ENCODE measurements at places on chromosomes 12 and 14.

- no peak for DNase-seq
Observed at GRCh38 chr14:89936654-89937185, 17.8 kb downstream of the EFCAB11 start.

DNA sequence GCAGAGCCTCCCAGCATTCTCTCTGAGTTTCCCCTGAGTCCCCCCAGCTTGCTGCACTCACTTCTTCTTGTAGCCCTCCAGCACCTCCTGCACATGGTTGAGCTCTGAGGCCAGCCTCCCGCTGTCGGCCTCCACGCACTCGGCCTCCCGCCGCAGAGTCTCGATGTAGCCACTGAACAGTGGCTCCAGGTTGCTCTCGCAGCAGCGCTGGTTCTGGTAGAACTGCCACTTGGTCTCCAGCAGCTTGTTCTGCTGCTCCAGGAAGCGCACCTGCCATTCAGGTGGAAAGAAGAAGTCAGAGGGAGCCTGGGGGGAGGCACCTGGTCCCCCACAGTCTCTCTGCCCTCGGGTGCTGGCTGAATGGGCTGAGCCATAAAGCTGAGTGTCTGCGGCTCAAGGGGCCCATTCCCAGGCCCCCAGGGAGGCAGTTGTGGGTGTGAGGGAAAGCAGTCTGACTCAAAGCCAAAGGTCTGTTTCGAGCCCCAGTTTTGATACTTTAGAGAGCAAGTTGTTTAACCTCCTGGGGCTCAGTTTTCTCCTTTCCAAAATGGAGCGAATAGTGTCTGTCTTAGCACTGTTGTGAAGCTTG lies 2.3 kb downstream of the KRT85 start:
- no peak for DNase-seq

- peak; percentile 84 for DNase-seq
Observed at GRCh38 chr12:122203301-122204166, at the start of gene B3GNT4. B3GNT4 (plus strand) TSS chr12:122203709; CDS start chr12:122204619, 910 bp downstream.

- DNase-seq: no peak
Observed at GRCh38 chr12:26345471-26346003, 150.2 kb downstream of the SSPN start.

DNA sequence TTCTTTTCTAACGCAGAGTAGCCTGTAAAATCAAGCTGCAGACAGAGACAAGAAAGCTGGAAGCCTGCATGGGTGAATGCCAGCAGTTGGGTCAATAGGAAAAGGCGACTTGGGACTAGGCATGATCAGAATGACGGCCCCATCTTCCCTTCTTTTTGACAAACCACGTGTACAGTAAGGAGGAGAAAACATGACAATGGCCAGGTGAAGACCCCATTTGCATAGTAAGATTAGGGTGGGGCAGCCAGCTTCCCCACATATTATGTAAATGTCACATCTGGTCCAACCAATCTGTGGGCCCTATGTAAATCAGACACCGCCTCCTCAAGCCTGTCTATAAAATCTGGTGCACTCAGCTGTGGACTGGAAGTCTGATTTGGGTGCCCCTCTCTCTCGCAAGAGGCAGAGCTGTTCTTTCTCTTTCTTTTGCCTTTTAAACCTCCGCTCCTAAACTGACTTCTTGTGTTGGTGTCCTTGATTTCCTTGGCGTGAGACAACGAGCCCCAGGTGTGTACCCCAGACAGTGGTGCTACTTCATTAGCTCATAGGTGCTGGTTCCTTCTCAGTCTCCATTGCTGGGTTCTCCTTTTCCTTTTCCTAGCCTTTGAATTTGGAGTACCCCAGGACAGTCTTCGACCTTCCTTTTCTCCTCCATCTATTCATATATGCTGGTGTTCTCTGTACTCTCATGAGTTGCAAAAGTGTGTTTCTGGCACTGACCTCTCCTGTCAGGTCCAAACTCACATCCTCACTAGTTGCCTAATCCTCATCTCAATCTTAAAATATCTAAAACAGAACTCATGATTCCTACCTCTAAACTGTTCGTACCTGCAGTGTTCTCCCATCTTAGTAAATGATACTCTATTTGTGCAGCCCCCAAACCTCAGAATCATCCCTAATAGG lies 9.4 kb upstream of the DHRS7 start:
- DNase-seq: no peak

DNA sequence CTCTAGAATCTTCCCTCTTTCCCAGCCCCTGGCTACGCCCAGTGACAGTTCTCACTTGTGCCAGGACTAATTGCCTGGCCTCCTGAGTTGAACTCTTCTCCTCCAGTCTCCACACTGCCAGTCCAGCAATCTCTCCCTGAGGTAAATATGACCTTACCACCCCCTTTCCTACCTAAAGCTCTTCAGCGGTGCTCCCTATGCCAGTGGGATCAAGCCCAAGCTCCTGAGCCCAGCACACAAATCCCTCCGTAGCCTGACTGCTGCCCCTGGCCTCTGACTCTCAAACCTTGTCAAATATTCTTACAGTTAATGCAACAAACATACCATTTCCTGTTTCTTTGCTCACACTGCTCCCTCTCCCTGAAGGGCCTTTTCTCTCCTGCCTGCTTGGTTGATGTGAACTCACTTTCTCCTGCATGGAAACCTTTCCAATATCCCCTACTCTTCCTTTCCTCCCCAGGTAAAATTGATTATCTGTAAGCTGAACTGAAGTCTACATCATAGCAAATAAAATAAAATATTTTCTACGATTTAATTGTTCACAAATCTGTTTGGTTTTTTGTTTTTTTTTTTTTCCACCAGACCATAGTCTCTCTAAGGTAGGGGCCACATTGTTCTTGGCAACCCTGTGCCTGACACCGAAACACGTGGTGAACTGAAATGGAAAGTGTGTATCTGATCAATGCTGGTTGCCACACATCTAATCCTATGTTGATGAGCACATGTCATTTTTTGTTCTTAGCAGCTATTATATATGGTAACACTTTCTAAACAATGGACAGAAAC lies 147.5 kb downstream of the SLC38A6 start:
- DNase-seq: no peak

GRCh38 chr14:106021832-106022231 lies 495.4 kb downstream of the TMEM121 start:
- no peak for DNase-seq

- DNase-seq: no peak
Observed at GRCh38 chr12:128133321-128134073, 133.5 kb upstream of the TMEM132C start.

DNA sequence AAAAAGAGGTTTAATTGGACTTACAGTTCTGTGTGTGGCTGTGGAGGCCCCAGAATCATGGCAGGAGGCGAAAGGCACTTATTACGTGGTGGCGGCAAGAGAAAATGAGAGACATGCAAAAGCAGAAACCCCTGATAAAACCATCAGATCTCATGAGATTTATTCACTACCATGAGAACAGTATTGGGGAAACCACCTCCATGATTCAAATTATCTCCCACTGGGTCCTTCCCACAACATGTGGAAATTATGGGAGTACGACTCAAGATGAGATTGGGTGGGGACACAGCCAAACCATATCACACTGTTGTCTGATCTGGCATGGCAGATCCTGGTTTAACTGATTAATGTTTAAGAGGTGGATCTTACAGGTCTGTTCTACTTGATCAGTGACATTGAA lies 5.6 kb downstream of the DDX47 start:
- no peak for DNase-seq

GRCh38 chr14:21326972-21327371 lies 47.1 kb downstream of the RPGRIP1 start:
- DNase-seq: no peak

GRCh38 chr14:97109234-97109633 lies 312.1 kb downstream of the VRK1 start:
- DNase-seq: no peak

GRCh38 chr12:97567619-97568110 lies 105.1 kb downstream of the RMST start:
- no peak for DNase-seq

DNA sequence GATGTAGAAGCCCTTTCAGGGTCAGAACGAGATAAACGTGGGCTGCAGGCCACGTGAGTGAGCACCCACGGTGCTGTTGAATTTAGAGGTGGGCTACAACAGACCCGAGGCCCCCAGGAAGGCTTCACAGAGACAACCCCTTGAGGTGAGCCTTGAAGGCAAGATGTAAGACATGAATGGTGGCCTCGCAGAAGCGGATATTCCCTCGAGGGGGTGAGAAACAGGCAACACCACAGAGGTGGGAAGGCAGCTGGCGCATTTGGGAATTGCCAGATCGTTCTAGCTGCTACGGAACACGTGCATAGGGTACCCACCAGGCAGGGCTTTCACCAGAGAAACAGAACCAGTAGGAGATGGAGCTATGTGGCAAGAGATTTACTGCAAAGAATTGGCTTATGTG lies 22.6 kb upstream of the ATP2A2 start:
- no peak for DNase-seq

- no peak for DNase-seq
Observed at GRCh38 chr12:6936194-6936635, 7.4 kb upstream of the RNU7-1 start.

DNA sequence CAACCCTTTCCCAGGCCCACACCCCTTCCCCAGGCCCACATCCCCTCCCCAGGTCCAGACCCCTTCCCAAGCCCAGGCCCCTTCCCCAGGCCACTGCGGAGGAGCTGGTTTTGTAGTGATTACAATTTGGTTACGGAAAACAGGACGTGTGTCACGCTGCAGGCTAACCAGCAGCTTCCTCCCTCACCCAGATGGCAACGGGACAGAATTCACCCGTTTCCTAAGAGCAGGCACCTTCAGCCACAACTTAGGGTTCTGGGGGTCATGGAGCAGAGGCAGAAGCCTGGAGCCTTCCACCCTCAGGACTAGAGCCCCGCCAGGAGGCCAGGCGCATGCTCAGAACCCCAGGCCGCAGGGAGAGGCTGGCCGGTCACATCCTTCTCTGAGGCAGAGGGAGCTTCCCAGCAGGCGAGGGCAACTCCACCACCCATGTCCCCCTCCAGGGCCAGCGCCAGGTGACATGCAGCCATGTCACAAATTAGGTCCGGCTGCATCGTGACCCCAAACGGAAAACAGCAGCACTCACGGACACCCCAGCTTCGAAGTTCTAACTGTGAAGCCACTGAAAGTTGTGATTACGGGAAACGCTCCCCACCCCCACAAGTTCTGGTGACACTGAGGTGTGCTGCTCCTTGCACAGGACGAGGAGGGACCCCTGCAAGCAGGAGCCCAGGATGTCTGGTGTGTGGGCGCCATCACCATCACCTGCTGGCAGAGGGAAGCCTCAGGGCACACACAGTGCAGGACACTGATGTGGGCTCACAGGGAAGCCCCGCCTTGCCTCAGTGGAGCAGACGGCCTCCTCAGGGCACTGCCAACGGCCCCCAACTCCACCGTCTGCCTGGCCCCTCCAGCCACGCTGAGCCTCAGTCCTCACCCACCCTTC lies 7.7 kb downstream of the BRF1 start:
- DNase-seq: no peak

- DNase-seq: no peak
Observed at GRCh38 chr12:113315358-113315757, 19.6 kb downstream of the SLC8B1 start.

DNA sequence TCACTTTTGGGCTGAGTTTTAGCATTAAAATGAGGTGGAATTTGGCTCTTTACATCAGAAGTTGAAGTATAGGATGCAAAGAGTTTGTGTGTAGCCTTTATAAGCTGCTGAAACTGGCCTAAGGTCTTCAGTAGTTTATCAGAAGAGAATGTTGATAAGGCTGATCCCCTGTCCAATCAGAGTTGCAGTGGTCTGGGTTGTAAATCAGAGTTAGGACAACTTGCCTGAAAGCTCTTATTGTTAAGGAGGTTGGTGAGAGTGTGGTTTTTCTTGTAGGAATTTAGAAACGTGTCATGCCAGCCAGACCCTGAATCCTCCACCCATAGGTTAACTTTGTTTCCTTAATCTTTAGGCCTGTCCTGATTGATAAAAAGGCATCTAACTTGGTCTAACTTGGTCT lies 143.5 kb downstream of the ST8SIA1 start:
- no peak for DNase-seq

- DNase-seq: no peak
Observed at GRCh38 chr14:36022765-36023410, 153.6 kb downstream of the PTCSC3 start.

GRCh38 chr14:101073598-101073965 lies 170.1 kb upstream of the RTL1 start:
- no peak for DNase-seq

DNA sequence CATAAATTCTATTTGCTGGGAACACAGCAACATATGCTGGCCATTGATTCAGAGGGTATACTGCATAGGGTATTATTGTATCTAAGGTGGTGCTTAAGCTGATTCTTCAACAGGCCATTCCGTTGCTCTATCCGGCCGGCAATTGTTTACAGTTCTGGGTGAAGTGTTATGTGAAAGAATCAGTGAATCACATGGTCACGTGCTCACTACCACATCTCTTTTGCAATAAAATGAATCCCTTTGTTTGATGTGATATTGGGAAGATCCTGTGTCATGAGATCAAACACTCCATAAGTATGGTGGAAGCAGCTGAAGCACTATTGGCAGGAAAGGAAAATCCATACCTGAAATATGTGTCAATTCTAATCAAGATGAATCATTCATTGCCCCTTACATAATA lies 7.6 kb upstream of the USP15 start:
- DNase-seq: no peak

DNA sequence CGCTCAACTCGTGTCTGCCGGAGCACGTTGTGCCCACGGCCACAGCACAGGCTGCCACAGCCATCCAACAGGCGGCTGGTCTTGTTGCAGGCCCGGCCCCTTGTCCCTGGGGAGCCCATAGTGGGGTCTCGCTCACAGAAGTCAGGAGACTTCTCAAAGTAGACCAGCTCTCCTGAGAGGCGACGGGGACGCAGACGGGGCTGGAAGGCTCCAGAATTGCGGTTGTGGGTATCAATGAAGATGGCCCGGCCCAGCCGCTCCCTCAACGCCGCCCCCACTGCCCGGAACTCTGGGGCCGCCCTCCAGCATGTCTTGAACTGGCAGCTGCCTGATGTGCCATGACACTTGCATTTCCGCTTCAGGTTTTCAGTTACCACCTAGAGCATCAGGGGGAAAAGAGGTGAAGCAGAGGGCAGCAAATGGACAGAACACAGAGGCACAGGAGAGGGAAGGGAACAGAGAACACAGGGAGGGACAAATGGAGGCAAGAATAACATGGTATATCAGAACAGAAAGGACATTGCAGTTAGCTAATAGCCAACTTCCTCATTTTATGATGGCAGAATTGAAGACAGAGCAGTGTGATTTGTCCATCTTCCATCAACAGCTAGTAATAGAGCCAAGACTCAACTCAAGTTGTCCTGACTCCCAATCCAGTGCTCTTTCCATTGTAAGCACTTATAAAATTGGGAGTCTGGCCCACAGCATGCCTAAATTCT lies 5.2 kb downstream of the WNT10B start:
- DNase-seq: peak; percentile 39

GRCh38 chr14:68248481-68249255 lies 429.1 kb downstream of the RAD51B start:
- peak; percentile 45 for DNase-seq

GRCh38 chr12:99959549-99960170 lies 25.1 kb downstream of the ANKS1B start:
- DNase-seq: no peak

DNA sequence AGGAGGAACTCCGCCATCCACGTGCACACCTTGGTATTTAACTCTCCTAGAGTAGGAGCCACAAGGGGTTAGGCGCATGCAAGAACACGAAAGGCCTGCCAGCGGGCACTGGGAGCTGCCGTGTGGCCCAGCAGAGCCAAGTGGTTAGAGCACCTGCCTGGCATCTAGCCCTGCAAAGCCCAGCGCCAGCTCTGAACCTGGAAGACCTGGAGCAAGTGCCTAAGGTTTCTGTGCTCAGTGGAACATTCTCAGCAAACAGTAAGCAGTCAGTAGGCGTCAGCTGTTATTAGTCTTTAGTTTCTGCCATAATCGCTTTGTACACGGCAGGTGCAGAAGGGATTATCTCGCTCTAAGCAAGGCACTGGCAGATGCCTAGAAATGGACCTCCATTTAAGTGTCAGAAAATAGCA lies 55.4 kb downstream of the SETD3 start:
- DNase-seq: no peak

GRCh38 chr14:52076334-52076733 lies 7.5 kb upstream of the NID2 start:
- DNase-seq: no peak

All from GM20000 (cell line).